ENCODE measurements at places on chromosomes 3 and 15.

DNA sequence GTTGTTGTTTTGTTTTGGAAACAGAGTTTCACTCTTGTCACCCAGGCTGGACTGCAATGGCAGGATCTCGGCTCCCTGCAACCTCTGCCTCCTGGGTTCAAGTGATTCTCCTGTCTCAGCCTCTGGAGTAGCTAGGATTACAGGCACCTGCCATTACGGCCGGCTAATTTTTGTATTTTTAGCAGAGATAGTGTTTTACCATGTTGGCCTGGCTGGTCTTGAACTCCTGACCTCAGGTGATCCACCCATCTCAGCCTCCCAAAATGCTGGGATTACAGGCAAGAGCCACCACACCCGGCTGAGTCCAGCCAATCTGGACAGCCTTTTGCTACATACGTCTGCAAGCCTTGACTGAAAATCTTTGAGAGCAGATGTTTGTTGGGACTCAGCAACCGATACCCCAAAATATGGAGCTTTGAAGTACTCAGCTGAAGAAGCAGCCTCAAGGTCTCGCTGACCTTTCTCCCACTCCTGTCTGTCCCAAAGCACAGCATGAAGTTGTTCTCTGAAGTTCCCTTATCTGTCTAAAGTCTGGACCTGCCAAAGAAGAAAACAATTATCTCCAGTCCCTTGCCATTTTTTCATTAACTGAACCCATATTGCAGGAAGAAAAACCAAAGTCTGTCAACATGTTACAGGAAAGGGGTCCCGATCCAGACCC is 9.6 kb upstream of the NUP210 start:
- no peak for DNase-seq

- no peak for DNase-seq
These were observed 1.5 kb downstream of the ATG3 start for GRCh38 chr3:112560307-112560706.

- peak; percentile 92 for DNase-seq
These were observed 237.4 kb upstream of the LRTM1 start for GRCh38 chr3:55165278-55165677.

DNA sequence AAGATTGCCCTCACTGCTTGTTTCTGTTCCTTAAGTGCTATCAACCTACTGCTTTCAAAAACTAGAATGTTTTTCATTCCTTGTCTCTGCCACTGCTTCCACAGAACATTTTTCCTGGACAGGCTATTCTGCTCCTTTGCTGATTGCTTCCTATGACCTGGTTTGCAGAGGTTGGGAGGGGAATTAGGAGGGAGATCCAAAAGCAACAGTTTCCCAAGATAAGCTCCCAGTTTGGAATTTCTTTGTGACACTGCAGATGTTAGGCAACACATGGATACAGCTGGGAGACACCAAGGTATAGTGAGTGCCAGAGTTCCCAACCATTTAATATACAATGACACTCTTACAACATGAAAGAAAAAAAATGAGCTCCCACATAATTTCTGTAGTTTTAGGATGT is 1036.5 kb downstream of the ROBO2 start:
- DNase-seq: no peak

DNA sequence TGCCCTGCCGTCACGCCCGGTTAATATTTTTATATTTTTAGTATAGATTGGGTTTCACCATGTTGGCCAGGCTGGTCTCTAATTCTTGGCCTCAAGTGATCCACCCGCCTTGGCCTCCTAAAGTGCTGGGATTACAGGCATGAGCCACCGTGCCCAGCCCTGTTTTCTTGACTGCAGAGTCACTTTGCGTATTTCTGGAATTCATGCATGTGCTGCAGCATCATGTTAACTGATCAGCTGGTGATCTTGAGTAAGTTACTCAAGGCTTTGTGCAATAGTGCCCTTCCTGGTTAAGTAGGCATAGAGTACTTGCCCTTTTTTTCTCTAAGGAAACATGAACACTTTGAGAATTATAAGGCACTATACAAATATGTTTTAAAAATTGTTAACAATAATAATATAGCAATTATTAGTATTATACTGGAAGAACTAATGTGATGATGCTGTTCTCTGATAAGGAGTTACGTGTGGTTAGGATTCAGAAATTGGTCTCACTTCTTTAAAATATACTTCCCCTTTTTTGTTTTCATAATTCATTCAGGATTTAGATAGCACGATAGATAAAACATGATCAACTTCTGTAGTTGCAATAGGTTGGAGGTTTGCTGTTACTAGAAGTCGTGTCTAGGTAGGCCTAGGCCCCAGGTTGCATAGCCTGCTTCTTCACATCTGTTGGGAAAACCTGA is 33.6 kb downstream of the GPR171 start:
- no peak for DNase-seq

GRCh38 chr3:27993051-27993450 is 248.4 kb upstream of the CMC1 start:
- DNase-seq: no peak

DNA sequence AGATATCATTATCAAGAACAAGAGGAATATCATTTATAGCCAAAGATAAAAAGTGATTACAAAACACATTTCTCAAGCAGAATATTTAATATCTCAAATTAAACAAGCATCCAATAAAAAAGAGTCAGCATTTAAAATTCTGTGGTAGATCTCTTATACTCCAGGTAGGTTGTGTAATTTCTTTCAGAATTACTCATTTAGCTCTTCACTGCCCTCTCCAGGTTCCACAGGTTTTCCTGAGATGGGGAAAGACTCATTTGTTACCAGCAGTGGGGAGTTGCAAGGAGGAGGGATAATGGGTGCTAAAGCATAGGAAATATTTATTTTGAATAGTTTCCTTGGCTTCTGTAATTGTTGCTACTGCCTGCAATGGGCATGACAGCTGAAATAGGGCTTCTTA is 83.1 kb upstream of the RASGRP1 start:
- DNase-seq: peak; percentile 20

GRCh38 chr15:46543626-46544025 is 908.8 kb downstream of the SQOR start:
- no peak for DNase-seq

Data from RPMI7951 (cell line).